ENCODE measurements at places on chromosomes 2 and 18. TPM values are rescaled to one million over a fixed set of nuclear protein-coding genes. Genes with fewer than 3 reads are reported as not detected.
A peak's percentile ranks its signal among the peaks of the same experiment; 100 is the strongest.

DNA sequence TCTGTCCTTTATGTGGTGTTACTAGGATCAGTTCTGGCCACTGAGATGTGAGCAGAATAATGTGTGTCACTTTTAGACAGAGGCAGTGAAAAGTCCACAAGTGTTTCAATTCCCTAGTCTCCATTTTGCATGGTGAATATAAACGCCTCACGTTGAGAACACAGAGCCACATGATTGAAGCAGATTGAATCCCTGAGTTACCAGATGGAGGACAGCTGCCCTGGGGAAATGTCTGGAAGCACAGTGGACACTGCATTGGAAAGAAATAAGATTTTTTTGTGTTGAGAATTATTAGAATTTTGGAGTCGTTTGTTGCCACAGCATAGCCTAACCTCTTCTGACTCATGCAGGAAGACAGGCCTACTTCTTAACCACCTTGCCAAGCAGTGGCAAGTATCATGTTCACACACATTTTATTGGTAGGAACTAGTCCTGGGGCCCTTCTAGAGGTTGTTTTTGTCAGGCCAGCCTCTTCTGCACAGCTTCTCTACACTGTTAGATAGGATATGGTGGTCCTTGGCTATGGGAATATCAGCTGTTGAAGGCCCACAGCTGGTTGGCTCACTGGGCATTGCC, 188.6 kb downstream of the TMEM182 start:
- no peak overlapping the region for H3K27ac ChIP-seq
- H3K36me3 ChIP-seq, result no peaks in the 10 kb centered on the region
- H3K4me1 ChIP-seq, result no peaks in the 10 kb centered on the region
- no peaks in the 10 kb centered on the region for H3K27me3 ChIP-seq

- H3K27ac ChIP-seq, result no peak overlapping the region
- H3K36me3 ChIP-seq, result no peaks in the 10 kb centered on the region
- H3K4me3 ChIP-seq, result no peak overlapping the region
- H3K27me3 ChIP-seq, result peaks cover 4% of the 10 kb centered on the region
Measured at GRCh38 chr2:216624251-216624650, 9.0 kb upstream of the IGFBP2 start.

GPR55 gene
- not detected for total RNA-seq

LAMA1 gene
- 24.9 TPM for total RNA-seq

- H3K4me3 ChIP-seq, result no peak overlapping the region
- H3K27ac ChIP-seq, result no peak overlapping the region
- H3K4me1 ChIP-seq, result no peaks in the 10 kb centered on the region
- H3K36me3 ChIP-seq, result no peaks in the 10 kb centered on the region
- H3K27me3 ChIP-seq, result no peaks in the 10 kb centered on the region
Measured at GRCh38 chr2:11873356-11874154, 127.1 kb downstream of the LPIN1 start.

DNA sequence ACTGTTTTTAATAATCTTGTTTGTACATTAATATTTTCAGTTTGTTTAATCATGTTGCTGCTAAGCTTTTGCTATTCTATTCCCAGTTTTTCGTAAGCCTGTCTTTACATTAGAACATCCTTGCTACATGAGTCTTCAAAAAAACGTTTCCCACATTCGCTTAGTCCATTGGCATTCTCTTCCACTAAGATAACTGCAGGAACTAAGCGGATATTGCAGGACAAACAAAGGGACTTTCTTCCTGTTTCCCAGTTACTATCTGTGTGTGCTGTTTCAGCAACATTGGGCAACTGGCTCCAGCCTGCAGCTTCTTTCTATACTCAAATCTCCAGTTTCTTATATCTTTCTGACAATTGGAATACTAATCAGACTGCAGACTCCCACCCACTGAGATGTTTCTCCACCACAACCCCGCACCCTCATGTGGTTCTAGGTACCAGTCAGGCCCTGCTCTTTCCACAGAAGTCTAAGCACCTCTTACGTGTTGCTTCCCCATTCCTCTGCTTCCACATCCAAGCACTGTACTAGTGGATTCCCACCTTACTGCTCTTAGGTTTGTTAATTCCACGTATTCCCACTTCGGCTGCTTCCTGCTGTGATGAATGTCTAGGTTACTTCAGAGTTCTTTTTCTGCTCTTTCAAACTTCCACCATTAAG, 420.3 kb downstream of the LRRTM4 start:
- no peaks in the 10 kb centered on the region for H3K4me1 ChIP-seq
- H3K27ac ChIP-seq, result no peak overlapping the region
- H3K4me3 ChIP-seq, result no peak overlapping the region
- no peaks in the 10 kb centered on the region for H3K27me3 ChIP-seq
- H3K36me3 ChIP-seq, result no peaks in the 10 kb centered on the region

NCKAP5 gene
- 2.6 TPM for total RNA-seq

GRCh38 chr2:178761759-178762371, 45.4 kb downstream of the TTN start:
- H3K27ac ChIP-seq, result no peak overlapping the region
- H3K36me3 ChIP-seq, result no peaks in the 10 kb centered on the region
- H3K4me1 ChIP-seq, result no peaks in the 10 kb centered on the region
- no peaks in the 10 kb centered on the region for H3K27me3 ChIP-seq
- no peak overlapping the region for H3K4me3 ChIP-seq

GRCh38 chr2:10680957-10681356, 8.8 kb downstream of the NOL10 start:
- no peak overlapping the region for H3K4me3 ChIP-seq
- H3K27me3 ChIP-seq, result no peaks in the 10 kb centered on the region
- H3K36me3 ChIP-seq, result peaks cover 3% of the 10 kb centered on the region
- no peak for DNase-seq
- H3K27ac ChIP-seq, result no peak overlapping the region

- H3K4me1 ChIP-seq, result peaks cover 29% of the 10 kb centered on the region
- no peaks in the 10 kb centered on the region for H3K27me3 ChIP-seq
- DNase-seq, result peak; percentile 94
- no peaks in the 10 kb centered on the region for H3K36me3 ChIP-seq
- H3K4me3 ChIP-seq, result no peak overlapping the region
Measured at GRCh38 chr2:237299906-237300305, 114.1 kb downstream of the COL6A3 start.

DNA sequence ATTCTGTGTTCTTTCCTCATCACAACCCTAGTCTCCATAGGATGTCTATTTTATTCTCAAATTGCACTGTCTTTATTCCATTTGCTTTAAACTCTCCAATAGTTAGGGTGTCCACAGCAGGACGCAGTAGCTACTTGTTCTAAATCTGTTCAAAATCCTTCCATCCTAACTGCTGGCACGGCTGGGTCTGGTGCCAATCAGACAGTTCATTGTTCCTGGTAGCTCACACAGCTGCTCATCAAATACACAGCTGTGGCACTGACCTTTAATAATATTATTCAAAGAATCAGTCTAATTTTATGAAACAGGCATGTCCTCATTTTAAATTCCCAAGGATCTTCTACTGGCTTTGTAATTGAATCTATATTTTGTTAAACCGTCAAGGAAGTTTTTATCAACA, 59.7 kb upstream of the TMEFF2 start:
- DNase-seq, result no peak
- no peak overlapping the region for H3K27ac ChIP-seq
- no peak overlapping the region for H3K4me3 ChIP-seq
- H3K36me3 ChIP-seq, result no peaks in the 10 kb centered on the region

DNA sequence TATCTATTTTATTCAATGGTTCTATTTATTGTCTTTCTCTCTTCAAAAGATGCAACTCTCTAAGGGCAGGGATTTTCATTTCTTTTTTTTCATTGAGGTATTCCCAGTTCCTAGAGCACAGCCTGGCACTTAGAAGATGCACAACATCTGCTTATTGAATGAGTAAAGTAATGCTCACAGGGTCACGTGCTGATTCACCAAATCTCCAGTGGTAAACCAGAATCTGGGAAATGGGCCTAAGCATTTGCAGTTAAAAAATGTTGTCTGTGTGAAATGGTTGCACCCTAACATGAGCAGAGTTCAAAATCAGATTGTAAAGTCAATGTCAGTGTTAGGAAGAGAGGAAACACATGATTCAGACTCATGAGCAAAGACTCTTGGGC, 15.8 kb downstream of the SLC8A1 start:
- no peak for DNase-seq
- H3K4me3 ChIP-seq, result no peak overlapping the region
- H3K27me3 ChIP-seq, result no peaks in the 10 kb centered on the region

- H3K4me3 ChIP-seq, result no peak overlapping the region
- H3K36me3 ChIP-seq, result peaks cover 2% of the 10 kb centered on the region
- H3K27me3 ChIP-seq, result no peaks in the 10 kb centered on the region
- H3K4me1 ChIP-seq, result no peaks in the 10 kb centered on the region
- H3K27ac ChIP-seq, result no peak overlapping the region
Measured at GRCh38 chr18:45998244-45998643, 31.1 kb upstream of the EPG5 start.

GRCh38 chr2:181106789-181107627, 126.6 kb downstream of the UBE2E3 start:
- peaks cover 10% of the 10 kb centered on the region for H3K4me1 ChIP-seq
- H3K27ac ChIP-seq, result no peak overlapping the region
- H3K27me3 ChIP-seq, result no peaks in the 10 kb centered on the region
- no peaks in the 10 kb centered on the region for H3K36me3 ChIP-seq

DNA sequence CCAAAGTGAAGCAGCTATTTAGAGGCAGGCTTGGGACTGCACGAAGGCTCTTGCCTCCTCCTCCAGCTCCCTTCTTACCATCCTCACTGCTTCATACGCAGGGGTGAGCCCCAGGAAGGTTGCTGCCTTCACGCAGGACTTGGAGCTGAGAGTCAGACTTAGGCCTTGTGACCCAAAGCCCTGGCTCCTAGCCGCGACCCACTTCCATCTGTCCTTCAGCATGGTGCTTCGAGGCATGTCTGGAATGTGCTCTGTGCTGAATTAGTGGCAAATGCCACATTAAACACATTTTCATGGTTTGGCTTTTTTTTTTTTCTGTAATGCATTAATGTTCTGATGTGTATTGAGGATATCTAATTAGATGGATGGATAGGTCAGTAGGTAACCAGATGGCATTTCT, 37.5 kb downstream of the ITGB1BP1 start:
- peaks cover 7% of the 10 kb centered on the region for H3K36me3 ChIP-seq
- no peaks in the 10 kb centered on the region for H3K27me3 ChIP-seq
- no peak overlapping the region for H3K27ac ChIP-seq
- DNase-seq, result peak; percentile 57
- H3K4me3 ChIP-seq, result no peak overlapping the region

DNA sequence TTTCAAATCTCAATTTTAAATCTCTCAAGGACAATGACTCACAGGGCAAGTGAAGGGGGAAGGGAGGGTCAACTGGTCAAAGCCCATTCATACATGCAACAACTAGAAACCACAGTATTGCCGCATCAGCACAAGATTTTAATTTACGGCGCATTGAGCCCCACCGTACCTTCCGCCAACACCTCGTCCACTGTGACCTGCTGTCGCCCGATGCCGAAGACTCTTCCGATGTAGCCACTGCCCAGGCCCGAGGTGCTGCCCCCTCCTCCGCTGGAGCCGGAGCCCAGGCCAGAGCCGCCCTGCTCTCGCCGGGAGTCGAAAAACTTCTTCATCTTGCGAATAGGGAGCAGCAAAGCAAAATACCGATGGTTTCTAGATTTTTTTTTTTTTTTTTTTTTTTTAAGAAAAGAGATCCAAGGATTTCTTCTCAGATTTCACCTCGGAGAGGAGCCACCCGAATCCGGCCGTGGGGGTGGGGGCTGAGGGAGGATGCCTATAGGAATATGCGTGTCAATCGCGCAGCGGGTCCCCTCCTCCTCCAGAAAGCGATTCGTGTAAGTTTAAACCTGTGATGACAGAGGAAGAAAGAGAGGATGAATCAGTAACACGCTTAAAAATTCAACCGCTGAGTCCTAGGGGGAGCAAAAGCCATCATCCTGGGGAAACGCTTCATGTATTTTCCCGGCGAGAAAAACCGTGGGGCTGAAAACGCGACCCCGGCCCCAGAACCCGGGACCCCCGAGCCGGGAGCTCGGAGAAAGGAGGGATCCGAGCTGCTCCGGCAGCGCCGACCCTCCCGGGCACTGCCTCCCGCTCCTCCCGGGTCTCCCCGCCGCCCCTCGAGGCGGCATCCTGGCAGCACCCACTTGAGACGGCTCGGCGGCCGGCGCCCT, 584 bp downstream of the AAK1 start:
- DNase-seq, result peak; percentile 90
- H3K27me3 ChIP-seq, result no peaks in the 10 kb centered on the region
- peak overlapping the region; percentile 76 for H3K4me3 ChIP-seq
- peaks cover 6% of the 10 kb centered on the region for H3K4me1 ChIP-seq

DNA sequence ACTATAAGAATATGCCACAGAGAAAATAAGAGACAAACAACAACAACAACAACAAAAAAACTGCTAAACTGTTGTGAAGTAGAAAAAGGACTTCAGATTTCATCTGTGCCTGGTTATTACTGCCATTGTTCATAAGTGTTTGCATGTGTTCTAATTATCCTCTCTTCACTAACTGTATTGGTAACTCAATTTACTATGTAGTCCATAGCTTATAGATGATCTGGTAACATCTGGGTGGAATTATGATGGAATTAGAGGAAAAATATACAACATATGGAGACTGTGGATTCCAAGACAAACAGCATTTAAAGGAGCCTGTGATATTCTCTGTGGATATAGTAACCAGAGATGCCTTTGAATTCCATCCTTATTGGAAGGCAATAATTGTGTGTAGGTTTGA, 1891.5 kb upstream of the PIK3C3 start:
- no peak overlapping the region for H3K4me3 ChIP-seq
- no peaks in the 10 kb centered on the region for H3K36me3 ChIP-seq
- no peak for DNase-seq
- no peaks in the 10 kb centered on the region for H3K4me1 ChIP-seq

DNA sequence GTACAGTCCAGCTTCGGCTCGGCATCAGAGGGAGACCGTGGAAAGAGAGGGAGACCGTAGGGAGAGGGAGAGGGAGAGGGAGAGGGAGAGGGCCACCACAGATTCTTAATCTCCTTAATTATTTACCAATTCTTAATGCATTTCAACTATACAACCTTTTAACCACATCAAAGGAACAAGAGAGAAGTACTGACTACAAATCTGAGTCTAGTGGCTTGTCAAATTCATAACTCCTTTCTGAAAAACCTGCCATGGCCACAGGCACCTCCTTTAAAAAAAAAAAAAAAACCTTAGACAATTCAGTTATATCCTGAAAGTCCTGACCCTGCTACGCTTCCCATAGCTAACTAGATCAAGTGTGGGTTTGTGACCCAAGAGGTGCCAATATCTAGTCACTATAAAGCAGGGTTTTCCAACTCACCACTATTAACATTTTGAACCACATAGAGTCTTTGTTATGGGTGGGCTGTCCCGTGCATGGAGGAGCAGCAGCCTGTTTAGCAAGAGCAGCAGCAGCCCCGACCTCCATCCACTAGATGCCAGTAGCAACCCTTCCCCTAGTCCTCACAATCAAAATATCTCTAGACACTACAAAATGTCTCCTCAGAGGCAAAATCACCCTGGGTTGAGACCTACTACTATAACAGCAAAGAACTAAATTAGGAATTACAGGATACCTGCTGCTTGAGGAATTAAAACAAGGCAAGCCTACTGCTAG, 6.8 kb downstream of the ESCO1 start:
- no peak overlapping the region for H3K4me3 ChIP-seq
- H3K27ac ChIP-seq, result no peak overlapping the region
- H3K27me3 ChIP-seq, result no peaks in the 10 kb centered on the region
- DNase-seq, result no peak

RAD51AP2 gene
- under 0.01 TPM for total RNA-seq

GRCh38 chr2:27903649-27904404, 13.3 kb downstream of the BABAM2 start:
- no peak overlapping the region for H3K4me3 ChIP-seq
- peak; percentile 62 for DNase-seq
- peaks cover 3% of the 10 kb centered on the region for H3K4me1 ChIP-seq
- no peak overlapping the region for H3K27ac ChIP-seq

Data from fibroblast of lung (primary cell).